Activated CD4-positive, alpha-beta T cell treated with anti-CD3 and anti-CD28 coated beads for 36 hours (primary cell): ENCODE measurements at places on chromosomes 5 and 9.

GRCh38 chr9:31355159-31355882 is 1029.1 kb upstream of the ACO1 start:
- H3K27me3 ChIP-seq, result no peaks in the 10 kb centered on the region
- H3K27ac ChIP-seq, result no peak overlapping the region
- DNase-seq, result no peak
- no peaks in the 10 kb centered on the region for H3K4me1 ChIP-seq

DNA sequence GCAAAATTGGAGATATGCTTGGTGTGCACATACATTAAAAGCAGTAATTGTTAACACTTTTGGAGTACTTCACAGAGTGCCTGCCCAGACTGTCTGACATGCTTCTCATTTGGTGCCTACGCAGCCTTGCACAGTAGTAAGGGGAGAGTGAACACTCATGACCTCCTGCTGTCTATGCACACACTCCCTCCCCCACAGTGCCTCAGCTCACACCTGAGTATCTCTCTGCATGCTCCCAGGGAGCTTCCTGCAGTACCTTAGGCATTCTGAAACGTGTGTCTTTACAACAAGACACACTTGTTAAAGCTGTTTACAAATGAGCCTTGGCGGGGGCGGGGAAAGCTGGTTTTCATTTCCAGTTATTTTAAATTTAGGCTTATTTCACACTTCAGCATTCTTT is 18.0 kb downstream of the MAP3K1 start:
- H3K4me1 ChIP-seq, result peaks cover 93% of the 10 kb centered on the region
- H3K4me3 ChIP-seq, result no peak overlapping the region
- H3K36me3 ChIP-seq, result peaks cover 2% of the 10 kb centered on the region
- DNase-seq, result peak; percentile 69
- H3K27ac ChIP-seq, result peak overlapping the region; percentile 72

- peaks cover 2% of the 10 kb centered on the region for H3K27me3 ChIP-seq
- no peaks in the 10 kb centered on the region for H3K4me1 ChIP-seq
- DNase-seq, result no peak
- no peak overlapping the region for H3K27ac ChIP-seq
- H3K4me3 ChIP-seq, result no peak overlapping the region
Measured at GRCh38 chr5:159669559-159669958, 246.7 kb upstream of the ADRA1B start.

DNA sequence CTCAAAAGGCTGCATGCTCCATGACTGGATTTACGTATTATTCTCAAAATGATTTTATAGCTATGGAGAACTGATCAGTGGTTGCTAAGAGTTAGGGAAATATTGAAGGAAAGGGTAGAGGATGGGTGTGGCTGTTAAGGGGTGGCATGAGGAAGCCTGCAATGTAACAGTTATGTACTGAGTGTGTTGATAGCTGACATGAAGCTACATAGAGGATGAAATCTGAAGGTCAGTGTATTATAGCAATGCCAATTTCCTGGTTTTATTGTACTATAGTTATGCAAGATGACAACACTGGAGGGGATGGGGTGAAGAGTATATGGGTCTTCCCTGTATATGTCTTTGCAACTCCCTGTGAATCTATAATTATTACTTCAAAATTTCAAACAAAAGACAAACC is 51.0 kb downstream of the TMEM245 start:
- DNase-seq, result no peak
- H3K27ac ChIP-seq, result no peak overlapping the region
- H3K36me3 ChIP-seq, result peaks cover 27% of the 10 kb centered on the region
- H3K27me3 ChIP-seq, result no peaks in the 10 kb centered on the region
- H3K4me1 ChIP-seq, result peaks cover 3% of the 10 kb centered on the region
- no peak overlapping the region for H3K4me3 ChIP-seq

DNA sequence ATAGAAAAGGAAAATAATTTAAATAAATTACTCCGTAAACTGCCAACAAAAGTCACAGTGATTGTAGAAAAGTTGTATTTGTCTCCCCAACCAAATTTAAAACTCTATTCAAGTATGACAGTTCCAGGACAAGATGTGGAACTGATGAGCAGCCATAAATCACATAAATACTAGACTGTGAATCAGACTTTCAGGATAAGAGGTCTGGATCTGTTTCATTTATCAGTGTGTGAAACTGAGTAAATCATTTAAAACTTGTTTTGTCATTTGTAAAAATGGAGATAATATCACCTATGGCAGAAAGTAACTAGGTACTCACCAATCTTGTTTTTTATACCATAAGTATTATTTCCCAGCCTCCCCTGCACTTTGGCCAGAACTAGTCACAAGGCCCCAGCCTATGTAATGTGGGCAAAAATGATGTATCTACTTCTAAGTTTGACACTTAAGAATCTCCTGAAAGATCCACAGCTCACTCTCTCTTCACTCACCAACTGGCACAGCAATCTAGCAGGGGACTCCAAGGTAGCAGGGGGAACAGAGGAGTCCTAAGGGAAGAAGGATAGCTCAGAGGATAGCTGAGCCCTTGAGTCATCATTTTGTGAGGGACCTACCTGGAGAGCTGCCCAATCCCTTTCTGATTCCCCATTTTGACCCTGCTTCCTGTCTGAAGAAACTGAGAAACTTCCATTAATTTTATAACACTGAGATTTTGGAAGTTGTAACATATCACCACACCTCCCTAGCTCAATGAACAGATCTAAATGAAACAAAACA is 31.6 kb downstream of the TMEM161B start:
- DNase-seq, result no peak
- peaks cover 15% of the 10 kb centered on the region for H3K4me1 ChIP-seq

DNA sequence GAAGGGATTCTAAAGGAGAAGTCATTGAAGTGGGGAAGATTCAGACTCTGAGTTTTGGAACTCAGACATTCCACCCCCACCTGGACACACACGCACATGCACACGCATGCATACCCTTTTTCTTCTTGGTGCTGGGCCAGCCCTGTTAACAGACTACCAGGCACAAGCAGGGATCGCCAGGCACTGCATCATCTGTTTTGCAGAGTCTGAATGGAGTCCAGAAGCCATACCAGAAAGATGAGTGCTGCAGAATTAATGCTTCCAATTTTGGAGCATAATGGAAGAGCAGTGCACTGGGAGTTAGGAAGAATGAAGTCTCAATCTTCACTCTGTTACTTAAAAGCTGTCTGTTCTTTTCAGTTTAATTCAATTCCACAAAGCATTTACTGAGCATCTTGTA is 95.5 kb downstream of the PDE8B start:
- no peaks in the 10 kb centered on the region for H3K27me3 ChIP-seq
- no peak overlapping the region for H3K4me3 ChIP-seq
- H3K4me1 ChIP-seq, result no peaks in the 10 kb centered on the region

DNA sequence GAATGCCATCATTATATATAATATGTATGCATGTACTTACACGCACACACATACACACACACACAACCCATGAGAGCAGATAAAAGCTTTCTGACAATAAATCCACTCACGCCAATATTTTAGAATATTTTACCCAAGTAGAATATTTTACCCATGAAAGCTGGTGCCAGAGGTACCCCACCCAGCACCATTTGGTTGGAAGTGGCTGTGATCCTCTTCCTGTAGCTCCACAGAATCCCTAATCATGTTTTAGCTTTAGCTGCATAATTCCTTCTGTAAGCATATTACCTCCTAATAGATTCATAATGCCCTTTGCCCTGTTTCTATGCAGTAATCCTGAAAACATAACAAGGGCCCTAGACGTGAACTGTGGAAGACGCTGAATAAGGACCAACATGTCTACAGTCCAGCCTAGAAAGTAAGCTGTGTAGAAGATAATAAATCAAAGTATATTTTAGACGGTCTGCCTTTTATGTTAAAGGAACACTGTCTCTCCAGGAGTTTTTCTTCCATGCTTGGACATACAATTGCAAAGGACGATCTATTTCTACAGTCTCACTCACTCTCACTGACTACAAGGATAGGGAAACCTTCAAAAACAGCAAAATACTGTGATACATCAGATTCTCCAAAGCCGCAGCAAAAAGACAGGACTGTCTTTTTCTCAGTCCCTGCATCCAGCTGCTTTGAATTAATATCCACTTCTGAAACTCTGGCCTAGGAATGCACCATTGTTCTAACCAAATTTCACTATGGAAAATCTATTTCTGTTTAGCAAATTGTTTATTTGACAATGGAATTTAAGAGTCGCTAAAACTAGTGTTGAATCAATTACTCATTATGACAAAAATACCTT is 98.2 kb downstream of the USP20 start:
- H3K4me3 ChIP-seq, result peak overlapping the region; percentile 59
- DNase-seq, result no peak
- H3K36me3 ChIP-seq, result peaks cover 49% of the 10 kb centered on the region
- peak overlapping the region; percentile 92 for H3K27ac ChIP-seq
- no peaks in the 10 kb centered on the region for H3K27me3 ChIP-seq

DNA sequence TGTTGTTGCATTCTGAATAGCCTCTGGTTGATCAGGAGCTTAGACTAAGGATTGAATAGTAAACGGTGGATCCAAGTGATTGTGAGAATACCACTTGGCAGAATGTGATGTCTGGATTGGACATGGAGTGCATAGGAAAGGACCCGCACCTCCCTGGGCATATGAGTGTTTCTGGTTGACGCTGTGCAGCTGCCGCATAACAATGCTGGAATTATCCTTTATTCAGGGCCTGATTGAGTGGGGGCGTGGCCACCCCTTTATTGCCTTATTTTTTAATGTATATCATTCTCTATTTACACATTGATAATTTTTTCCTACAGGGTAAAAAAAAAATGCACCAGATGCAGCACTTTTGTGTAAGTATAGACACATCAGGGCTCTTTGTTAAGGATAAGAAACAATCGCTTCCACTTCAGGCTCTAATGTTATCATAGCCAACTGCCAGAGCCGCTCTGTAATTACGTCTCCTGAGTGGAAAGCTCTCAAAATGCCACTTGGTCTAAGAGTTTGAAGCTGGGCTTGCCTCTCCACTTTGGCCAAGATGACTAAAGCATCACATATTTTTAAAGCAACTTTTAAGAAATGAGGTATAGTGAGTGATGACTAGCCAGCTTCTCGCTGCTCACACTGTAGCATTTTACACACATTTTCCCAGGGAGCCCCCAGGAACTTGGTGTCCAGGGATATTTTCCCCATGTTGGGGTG is 5.7 kb downstream of the FGD3 start:
- H3K27ac ChIP-seq, result peak overlapping the region; percentile 97
- no peak for DNase-seq
- peak overlapping the region; percentile 66 for H3K4me3 ChIP-seq
- no peaks in the 10 kb centered on the region for H3K36me3 ChIP-seq
- peaks cover 85% of the 10 kb centered on the region for H3K4me1 ChIP-seq
- H3K27me3 ChIP-seq, result no peaks in the 10 kb centered on the region

GRCh38 chr5:168916266-168916665 is 337.1 kb upstream of the PANK3 start:
- H3K27me3 ChIP-seq, result peaks cover 51% of the 10 kb centered on the region
- no peaks in the 10 kb centered on the region for H3K36me3 ChIP-seq
- no peak overlapping the region for H3K27ac ChIP-seq
- no peak overlapping the region for H3K4me3 ChIP-seq

- peaks cover 53% of the 10 kb centered on the region for H3K4me1 ChIP-seq
- DNase-seq, result no peak
- H3K4me3 ChIP-seq, result no peak overlapping the region
Measured at GRCh38 chr9:77961541-77961940, 70.1 kb downstream of the GNAQ start.

DNA sequence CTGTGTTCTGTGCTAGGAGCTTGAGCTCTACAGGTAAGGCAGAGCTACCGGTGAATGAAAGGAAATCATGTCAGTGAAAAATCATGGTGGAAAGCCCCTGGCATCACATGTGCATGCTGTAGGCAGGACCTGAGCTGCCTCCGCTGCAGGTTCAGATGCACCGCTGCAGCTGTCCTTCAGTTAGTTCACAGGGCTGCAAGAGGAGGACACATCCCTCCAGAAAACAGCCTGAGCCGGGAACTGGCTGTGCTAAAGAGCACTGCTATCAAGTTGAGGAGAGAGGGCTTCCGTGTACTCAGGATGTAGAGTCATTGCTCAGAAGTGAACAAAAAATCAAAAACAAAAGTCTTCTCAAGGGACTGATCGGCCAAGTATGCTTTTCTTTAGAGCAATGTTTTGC is 138.6 kb downstream of the ERCC6L2 start:
- H3K36me3 ChIP-seq, result peaks cover 18% of the 10 kb centered on the region
- peaks cover 54% of the 10 kb centered on the region for H3K4me1 ChIP-seq
- DNase-seq, result peak; percentile 63
- H3K27me3 ChIP-seq, result no peaks in the 10 kb centered on the region
- H3K27ac ChIP-seq, result peak overlapping the region; percentile 91

- H3K4me3 ChIP-seq, result no peak overlapping the region
- no peaks in the 10 kb centered on the region for H3K4me1 ChIP-seq
- peaks cover 8% of the 10 kb centered on the region for H3K27me3 ChIP-seq
- H3K36me3 ChIP-seq, result no peaks in the 10 kb centered on the region
Measured at GRCh38 chr5:1558944-1559343, 35.2 kb upstream of the LPCAT1 start.

- no peak overlapping the region for H3K27ac ChIP-seq
- H3K4me1 ChIP-seq, result no peaks in the 10 kb centered on the region
- DNase-seq, result no peak
- no peaks in the 10 kb centered on the region for H3K27me3 ChIP-seq
- H3K4me3 ChIP-seq, result no peak overlapping the region
Measured at GRCh38 chr5:77306531-77306930, 96.1 kb downstream of the PDE8B start.

- peaks cover 35% of the 10 kb centered on the region for H3K4me1 ChIP-seq
- H3K27ac ChIP-seq, result no peak overlapping the region
- DNase-seq, result peak; percentile 17
Measured at GRCh38 chr5:74581988-74582365, 58.6 kb downstream of the ENC1 start.

- no peak overlapping the region for H3K4me3 ChIP-seq
- no peak for DNase-seq
- no peaks in the 10 kb centered on the region for H3K4me1 ChIP-seq
- H3K27ac ChIP-seq, result no peak overlapping the region
- H3K27me3 ChIP-seq, result peaks cover 7% of the 10 kb centered on the region
Measured at GRCh38 chr5:173397516-173397915, 69.3 kb upstream of the STC2 start.

GRCh38 chr5:66633754-66634153 is 37.6 kb downstream of the MAST4 start:
- H3K36me3 ChIP-seq, result no peaks in the 10 kb centered on the region
- no peaks in the 10 kb centered on the region for H3K27me3 ChIP-seq
- H3K4me3 ChIP-seq, result no peak overlapping the region
- no peaks in the 10 kb centered on the region for H3K4me1 ChIP-seq

GRCh38 chr5:143230676-143230996 is 172.8 kb downstream of the NR3C1 start:
- no peak overlapping the region for H3K4me3 ChIP-seq
- H3K27ac ChIP-seq, result peak overlapping the region; percentile 28
- no peaks in the 10 kb centered on the region for H3K36me3 ChIP-seq
- H3K27me3 ChIP-seq, result no peaks in the 10 kb centered on the region

GRCh38 chr5:11150976-11151375 is 389.9 kb upstream of the DAP start:
- no peak overlapping the region for H3K4me3 ChIP-seq
- H3K27ac ChIP-seq, result no peak overlapping the region
- DNase-seq, result no peak
- H3K27me3 ChIP-seq, result peaks cover 8% of the 10 kb centered on the region
- no peaks in the 10 kb centered on the region for H3K4me1 ChIP-seq
- no peaks in the 10 kb centered on the region for H3K36me3 ChIP-seq

GRCh38 chr5:140213370-140213983 is 38.5 kb downstream of the CYSTM1 start:
- H3K4me3 ChIP-seq, result no peak overlapping the region
- no peaks in the 10 kb centered on the region for H3K4me1 ChIP-seq
- no peaks in the 10 kb centered on the region for H3K27me3 ChIP-seq
- H3K36me3 ChIP-seq, result no peaks in the 10 kb centered on the region
- no peak overlapping the region for H3K27ac ChIP-seq

GRCh38 chr5:57259704-57260103 is 85.8 kb downstream of the GPBP1 start:
- peaks cover 51% of the 10 kb centered on the region for H3K4me1 ChIP-seq
- DNase-seq, result no peak
- peak overlapping the region; percentile 53 for H3K27ac ChIP-seq
- no peaks in the 10 kb centered on the region for H3K27me3 ChIP-seq
